ENCODE measurements at places on chromosomes 1 and 21. TPM values are rescaled to one million over a fixed set of nuclear protein-coding genes. Genes with fewer than 3 reads are reported as not detected.

GRCh38 chr1:212973426-212973825, 23.1 kb downstream of the VASH2 start:
- DNase-seq: no peak

- DNase-seq: no peak
These were observed 2.8 kb downstream of the MRTO4 start for GRCh38 chr1:19254416-19254815.

FAM43B gene
- 1.1 TPM for total RNA-seq

DNA sequence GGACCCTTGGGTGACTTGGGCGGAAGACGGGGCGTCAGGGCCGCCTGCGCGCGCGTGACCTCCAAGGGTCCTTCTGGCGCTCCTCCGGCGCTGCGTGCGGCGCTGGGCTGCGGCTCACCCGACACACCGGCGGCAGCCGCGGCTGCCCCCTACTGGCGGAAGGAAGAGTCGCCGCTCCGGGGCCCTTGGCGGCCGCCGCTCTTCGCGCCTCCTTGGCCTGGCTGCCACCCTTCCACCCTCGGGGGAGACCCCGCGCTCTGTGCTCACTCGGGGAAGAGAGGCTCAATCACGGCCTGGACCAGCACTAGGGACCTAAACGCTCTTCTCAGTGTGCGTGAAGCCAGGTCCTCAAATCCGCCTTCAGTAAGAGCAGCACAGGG, 89.7 kb downstream of the DMRTA2 start:
- no peak for DNase-seq

DNA sequence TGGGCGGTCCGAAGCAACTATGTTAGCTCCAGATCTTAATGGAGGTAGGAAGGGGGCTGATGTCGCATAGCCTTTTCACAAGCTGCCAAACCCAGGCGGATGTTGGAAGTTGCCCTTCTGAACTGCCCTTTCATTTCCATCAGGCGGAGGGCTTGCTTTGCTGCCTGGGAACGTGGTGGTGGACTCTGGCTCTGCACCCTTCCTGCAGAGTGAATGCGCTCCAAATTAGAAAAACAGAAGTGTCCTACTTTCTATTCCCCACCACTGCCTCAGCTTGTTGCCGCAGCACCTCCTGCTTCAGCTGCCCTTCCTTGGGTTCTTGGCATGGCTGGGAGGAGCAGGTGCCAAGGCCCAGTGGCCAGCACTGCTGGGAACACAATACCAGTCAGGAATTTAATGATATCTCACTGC, 60.6 kb downstream of the AK4 start:
- no peak for DNase-seq

- DNase-seq: no peak
These were observed 18.8 kb downstream of the OPRD1 start for GRCh38 chr1:28830814-28831213.

- DNase-seq: no peak
These were observed 72.5 kb downstream of the OBSCN start for GRCh38 chr1:228280106-228280901.

DNA sequence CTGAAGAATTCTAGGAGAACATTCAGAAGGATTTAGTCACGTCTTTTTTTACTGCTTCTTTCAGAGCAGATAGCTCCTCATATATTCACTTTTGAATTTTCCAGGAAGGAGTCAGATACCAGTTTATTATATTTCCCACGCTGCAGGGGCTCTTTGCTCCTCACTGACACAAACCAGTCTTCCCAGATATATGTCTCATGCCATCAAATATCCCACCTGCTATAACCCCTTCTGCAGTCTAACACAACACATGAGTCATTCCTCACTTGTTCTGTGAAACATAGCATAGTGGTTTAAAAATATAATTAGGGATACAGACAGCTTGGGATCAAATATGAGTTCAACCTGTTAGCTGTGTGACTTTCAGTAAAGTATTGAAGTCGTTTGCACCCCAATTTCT, 251.7 kb upstream of the DPYD start:
- DNase-seq: no peak

DNA sequence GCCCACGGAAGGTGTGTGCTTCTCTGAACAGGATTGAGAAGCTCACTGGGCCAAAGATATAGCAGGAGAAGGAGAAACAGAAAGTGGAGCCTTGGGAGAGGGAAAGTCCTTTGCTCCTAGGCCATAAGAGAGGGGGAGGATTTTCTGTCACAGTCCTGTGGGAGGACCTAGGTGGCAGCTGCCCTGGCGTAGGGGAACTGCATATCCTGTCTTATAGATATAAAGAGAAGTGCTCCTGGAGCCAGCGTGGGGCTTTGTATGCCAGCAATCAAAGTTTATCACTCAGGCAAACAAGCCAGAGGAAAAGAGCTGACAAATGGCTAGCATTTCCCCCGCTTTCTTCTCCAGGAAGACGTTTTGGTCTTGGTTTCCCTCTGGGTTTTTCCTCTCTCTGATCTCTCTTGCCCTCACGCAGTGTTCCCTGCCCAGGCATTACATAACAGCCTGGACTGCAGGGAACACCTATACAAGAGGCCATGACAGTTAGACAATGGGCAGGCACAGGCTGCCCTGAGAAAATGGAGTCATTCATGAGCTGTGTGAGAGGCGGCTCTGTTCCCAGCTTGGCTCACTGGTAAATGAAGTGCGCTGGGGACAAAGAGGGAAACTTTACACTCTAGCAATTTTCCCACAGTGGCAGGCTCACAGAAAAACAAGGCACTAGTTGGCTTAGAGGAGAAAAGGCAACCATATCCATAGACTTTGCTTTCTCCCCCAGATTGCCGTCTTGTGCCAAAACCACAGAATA, 52.5 kb upstream of the ZNF648 start:
- DNase-seq: no peak

ILDR2 gene
- 4.1 TPM for total RNA-seq

SYCP1 gene
- total RNA-seq: not detected

GBP7 gene
- not detected for total RNA-seq

NFASC gene
- total RNA-seq: 21.8 TPM

DNA sequence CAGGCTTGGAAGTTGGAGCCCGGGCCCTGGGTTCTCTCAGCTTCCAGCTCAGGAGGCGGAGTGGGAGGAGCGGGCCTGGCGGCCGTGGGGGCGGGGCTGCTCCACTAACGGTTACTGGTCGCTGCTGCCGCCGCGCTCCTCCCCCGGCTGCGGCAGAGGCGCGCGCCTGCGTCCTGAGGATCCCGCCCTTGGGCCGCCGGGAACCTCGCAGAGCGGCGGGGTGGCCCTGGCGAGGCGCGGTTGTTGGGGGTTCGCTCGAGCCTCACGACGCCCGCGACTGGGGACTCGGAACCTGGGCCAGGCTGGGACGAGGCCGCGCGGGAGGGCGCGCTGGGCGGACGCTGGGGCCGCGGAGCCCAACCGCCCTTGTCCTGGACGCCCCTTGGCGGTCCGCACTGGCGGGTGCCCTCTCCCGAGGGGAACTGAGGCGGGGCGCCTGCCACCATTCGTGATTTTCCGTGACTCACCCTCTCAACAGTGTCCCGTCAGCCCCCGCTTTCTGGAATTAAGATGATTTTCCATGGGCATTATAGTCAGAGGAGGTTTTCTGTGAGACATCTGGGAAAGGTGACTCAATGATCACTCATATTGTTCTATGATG, 34.1 kb downstream of the OR2G3 start:
- DNase-seq: no peak

KCTD3 gene
- total RNA-seq: 93.6 TPM

- DNase-seq: no peak
These were observed 28.9 kb upstream of the LYPLAL1 start for GRCh38 chr1:219144658-219145315.

DNA sequence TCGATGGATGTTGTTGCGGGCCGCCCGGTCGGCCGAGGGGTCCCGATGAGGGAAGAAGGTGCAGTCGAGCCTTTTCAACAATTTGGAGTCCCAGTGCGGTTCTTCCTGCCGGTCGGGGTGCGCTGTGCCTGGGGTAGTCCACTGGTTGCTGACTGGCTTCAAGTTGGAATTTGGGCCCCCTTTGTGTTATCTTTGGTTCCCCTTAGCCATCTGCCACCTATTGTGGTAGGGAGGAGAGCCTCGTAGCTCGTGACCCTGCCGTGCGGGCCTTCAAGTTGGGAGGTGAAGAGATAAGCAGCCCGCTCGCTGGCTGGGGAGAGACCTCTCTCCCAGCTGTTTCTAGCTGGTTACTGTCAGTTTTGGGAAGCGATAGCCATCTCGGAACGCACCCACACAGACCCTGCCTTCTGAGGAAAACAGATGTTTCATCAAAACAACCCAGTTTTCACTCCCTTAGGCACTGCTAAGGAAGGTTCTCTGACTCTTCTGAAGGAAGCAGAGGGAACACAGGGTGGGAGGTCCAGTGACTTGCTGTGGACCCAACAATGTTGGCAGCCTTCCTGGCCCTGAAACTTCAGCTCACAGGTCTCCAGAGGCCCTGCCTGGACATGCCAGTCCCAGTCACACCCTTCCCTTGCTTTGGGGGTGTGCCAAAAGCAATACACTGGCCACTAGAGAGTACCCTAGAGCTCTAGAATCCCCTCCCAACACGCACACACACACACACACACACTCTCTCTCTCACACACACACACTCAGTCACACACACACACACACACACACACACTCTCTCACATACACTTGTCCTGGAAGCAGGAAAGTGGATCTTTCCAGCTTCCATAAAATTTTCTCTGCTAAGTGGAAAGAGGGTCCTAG, 1.0 kb downstream of the BTG2 start:
- peak; percentile 85 for DNase-seq

GRCh38 chr1:6507461-6507911, 16.0 kb upstream of the PLEKHG5 start:
- DNase-seq: no peak

DNA sequence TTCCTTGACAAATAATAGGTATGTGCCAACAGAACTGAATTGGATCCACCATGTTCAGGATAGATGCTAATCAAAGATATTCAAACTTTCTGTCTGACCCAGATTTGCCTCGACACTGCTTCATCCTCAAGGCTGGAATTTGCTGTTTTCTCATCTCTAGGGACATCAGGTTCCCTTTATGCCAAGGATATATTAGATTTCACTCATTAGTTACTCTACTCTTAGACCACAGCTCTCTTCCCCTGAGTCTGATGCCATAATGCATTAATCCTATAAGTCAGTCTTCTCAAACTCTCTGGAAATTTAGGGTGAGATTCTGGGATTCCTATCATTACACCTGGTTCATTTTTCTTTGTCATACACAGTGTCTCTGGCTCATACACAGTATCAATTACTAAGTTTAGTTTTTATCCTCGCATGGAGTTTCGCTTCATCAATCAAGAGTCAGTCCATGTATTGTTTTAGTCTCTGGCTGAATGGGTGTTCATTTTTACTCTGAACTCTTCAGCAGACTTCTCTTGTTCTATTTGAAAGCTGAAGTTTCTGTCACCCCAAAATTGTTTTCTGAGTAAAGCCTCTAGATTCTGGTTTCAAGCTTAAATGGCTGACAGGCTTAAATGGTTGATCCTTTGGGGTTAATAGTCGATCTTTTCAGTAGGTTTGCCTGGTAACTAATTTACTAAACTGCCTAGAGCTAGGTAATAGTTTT, 9.3 kb upstream of the DCAF6 start:
- no peak for DNase-seq

KRTAP19-1 gene
- not detected for total RNA-seq

DNA sequence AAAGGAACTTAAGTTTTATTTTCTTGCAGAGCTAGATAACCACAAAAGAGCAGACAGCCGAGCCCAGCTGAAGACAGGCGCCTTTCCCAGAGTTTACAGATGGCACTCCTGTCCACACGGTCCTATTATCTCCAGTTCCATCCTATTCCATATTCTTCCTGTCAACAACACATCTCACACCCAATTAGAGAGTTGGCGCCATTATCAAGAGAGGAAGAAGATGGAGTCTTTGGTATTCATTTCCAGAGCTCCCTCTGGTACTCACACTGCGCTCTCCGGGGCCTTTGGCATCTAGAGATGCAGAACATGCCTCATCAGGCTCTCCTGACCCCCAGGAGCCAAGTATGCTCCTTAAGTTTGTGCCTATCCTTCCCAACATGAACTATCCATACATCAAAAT, 43.3 kb upstream of the SIPA1L2 start:
- no peak for DNase-seq

GRCh38 chr1:150995460-150995859, 11.2 kb downstream of the MINDY1 start:
- no peak for DNase-seq

CD1C gene
- 2.9 TPM for total RNA-seq

RNU1-2 gene
- total RNA-seq: under 0.01 TPM

DNA sequence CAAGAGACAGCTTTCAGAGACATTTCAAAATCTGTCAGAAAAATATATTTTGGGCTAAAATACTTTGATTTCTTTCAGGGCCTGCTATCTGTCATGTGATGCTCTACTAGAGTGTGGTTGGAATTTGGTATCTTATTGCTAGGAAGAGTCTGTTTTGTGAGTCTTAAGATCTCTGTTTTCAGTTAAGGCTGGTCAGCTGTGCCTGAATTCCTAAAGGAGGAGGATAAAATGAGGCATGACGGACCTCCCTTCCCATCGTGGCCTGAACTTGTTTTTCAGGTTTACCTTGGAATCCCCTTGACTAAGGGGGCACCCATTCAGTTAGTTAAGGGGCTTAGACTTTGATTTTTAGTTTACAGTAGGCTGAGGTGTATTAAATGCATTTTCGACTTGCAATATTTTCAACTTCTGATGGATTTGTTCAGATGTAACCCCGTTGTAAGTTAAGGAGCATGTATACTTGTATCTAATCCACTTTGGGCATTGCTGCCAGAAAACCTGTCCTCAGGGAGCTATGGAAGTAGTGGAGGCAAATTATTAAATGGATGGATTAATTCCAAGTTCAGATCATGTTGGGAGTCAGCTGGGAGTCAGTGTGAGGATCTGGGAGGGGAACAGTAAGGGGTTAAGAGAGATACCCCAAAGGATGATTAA, 18.3 kb downstream of the CAPN2 start:
- DNase-seq: no peak

DNA sequence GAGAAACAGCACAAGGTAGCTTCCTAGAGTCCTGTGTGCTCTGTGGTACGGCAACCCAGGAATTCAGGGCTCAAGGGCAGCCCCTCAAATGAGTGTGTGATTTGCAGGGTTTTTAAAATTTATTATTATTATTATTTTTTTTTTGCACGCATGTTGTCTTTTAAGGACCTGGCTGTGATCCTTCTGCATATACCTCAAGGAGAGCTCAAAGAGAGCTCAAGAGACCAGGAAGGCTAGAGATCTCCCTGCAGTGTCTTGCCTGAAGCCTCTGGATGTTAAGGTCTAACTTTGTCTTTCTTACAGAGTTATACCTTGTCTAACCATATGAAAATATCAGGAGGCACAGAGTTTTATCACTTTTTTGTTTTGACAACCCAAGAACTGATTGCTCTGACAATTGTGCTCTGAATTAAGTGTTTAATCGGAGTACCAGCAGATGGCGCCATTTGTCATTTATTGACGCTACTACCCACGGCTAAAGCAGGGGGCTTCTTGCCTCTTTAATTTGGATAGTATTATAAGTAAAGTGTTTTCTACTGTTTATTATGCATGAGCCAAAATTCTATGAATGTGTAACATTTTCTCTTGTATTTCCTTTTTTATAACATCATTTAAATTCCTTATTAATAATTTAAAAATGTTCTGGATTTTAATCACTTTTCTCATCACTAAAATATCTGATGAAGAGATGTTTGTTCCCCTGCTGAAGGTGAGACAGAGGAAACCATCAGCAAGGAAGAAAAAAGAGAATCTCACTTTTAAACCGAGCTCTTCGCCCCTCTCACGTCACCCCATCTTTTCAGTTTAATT, 35.8 kb upstream of the LMO4 start:
- peak; percentile 48 for DNase-seq
